ENCODE measurements at places on chromosomes 5 and 9.
A peak's percentile ranks its signal among the peaks of the same experiment; 100 is the strongest.

- no peak for DNase-seq
Measured at GRCh38 chr9:86723346-86723745, 224.0 kb downstream of the GAS1 start.

GRCh38 chr5:96977228-96977627 is 41.3 kb downstream of the LNPEP start:
- DNase-seq = no peak

GRCh38 chr9:33452828-33453271 is 5.5 kb upstream of the AQP3 start:
- DNase-seq = peak; percentile 60

DNA sequence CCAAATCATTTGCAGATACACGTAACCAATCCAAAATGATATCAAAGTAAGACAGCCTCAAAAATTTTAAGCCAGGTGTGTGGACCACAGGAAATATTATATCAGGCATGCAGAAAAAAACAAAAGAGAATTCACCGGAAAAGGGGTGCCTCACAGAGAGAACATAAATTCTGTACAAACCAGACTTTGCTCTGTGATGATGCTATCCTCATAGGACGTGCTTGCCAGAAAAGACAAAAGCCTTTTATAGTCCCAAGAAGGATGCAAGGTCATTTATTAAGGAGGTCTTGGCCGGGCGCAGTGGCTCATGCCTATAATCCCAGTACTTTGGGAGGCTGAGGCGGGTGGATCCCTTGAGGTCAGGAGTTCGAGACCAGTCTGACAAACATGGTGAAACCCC is 16.8 kb upstream of the ATP6V1G1 start:
- DNase-seq = no peak

GRCh38 chr5:73214996-73215395 is 42.0 kb downstream of the TMEM174 start:
- no peak for DNase-seq

DNA sequence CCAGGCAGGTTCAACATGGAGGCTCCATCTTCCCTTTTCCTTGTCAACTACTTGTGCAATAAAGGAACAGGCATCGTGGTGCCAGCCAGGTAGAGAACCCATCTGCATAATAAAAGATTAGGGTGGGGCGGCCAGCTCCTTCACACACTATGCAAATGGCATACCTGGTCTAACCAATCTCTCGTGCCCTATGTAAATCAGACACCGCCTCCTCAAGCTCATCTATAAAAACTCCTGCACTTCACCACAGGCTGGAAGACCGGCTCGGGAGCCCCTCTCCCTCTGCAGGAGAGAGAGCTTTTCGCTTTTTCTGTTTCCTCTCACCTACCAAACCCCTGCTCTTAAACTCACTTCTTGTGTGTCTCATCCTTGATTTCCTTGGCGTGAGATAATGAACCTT is 244.3 kb upstream of the PUM3 start:
- DNase-seq = no peak

- DNase-seq = no peak
Measured at GRCh38 chr9:101897196-101897595, 158.7 kb upstream of the GRIN3A start.

GRCh38 chr5:103929338-103930013 is 366.9 kb upstream of the NUDT12 start:
- DNase-seq = no peak

DNA sequence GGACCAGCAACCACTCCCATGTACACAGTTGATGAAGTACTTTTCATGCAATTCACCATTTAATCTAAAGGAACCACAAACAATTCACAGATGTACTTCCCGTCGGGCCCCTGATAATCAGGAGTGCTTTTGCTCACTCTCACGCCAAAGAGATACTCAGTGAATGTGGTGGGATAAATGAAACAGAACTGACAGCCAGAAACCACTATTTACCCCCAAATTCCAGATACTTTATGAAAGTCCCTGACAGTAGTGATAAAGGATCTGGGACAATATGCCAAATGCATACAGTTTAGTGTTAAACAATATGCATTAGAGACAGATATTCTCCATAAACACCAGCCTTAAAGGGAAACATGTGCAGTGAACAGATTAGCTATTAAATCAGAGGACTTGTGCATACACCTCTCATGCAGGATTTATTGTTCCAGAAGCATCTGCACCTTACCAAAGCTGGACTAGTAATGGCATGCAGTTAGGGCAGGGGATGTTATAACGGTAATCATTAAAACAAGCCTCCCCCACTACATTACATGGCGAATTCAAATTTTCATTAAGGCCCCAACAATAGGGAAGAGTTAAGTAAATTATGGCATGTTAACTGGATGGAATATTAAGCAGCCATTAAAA is 74.0 kb upstream of the SLC25A51 start:
- no peak for DNase-seq

All from left cardiac atrium (tissue), 4 donors.